ENCODE measurements at places on chromosomes 11 and 22.

- DNase-seq, result no peak
Observed at GRCh38 chr11:129346916-129347315, 28.7 kb upstream of the BARX2 start.

DNA sequence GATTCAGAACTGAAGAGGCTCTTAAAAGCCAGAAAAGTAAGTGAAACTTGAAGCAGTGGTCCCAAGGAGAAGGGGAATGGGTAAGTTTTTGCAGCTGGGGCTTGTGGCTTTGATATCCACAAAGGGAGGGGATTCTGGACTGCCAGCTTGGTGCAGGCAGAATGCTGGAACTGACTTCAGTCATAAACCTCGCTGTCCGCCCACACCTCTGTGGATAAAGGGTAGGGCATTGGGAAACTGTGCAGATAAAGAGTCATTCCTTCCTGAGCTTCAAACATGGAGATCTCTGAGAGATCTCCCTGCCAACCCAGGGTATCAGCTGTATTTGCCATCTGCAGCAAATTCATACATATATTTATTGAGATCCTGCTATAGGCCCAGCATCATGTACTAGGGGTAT lies 124.3 kb upstream of the OR9Q1 start:
- no peak for DNase-seq

DNA sequence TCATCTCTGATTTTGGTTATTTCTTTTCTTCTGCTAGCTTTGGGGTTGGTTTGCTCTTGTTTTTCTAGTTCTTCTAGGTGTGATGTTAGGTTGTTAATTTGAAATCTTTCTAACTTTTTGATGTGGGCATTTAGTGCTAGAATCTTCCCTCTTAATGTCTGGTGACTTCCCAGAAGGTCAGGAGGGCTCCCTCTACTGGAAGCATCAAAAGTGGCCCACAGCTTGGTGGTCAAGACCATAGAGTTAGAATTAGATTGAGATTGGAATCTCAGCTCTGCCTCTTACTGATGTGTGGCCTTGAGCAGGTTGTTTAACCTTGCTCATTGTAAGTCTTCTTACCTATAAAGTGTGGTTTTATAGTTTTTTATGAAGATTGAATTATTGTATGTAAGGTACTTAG lies 99.3 kb downstream of the FDX1 start:
- no peak for DNase-seq

- DNase-seq, result no peak
Observed at GRCh38 chr11:10599388-10600175, 31.1 kb upstream of the LYVE1 start.

DNA sequence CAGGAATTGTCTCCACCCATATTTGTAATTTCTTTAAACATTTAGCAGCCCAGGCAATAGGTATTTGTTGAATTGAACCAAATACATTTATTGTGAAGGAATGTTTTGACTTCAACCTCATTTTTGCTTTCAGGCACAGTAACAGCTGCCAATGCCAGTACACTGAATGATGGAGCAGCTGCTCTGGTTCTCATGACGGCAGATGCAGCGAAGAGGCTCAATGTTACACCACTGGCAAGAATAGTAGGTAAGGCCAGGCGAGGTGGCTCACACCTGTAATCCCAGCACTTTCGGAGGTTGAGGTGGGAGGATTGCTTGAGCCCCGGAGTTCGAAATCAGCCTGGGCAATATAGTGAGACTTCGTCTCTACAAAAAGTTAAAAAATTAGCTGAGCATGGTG lies 20.9 kb downstream of the ACAT1 start:
- no peak for DNase-seq

DNA sequence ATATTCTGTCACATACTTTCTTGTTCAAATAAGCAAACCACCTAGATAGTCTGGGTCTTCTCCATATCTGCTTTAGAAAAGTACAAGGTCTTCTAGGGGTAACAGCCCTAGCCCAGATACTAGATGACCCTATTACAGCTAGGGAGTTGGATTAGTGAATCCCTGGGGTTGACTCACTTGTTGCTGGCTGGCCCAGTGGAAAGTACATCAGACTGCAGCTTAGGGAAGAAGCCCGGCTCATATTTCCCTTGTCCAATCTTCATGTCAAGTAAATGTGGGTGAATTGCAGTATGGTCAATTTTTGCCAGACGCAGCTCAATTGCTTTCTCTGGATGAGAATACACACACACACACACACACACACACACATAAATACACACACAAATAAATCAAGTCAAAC lies 79.1 kb upstream of the SCUBE2 start:
- DNase-seq, result no peak

GRCh38 chr11:33894398-33894746 lies 2.5 kb upstream of the LMO2 start:
- DNase-seq, result no peak

GRCh38 chr11:126039485-126040271 lies 23.0 kb downstream of the CDON start:
- no peak for DNase-seq

DNA sequence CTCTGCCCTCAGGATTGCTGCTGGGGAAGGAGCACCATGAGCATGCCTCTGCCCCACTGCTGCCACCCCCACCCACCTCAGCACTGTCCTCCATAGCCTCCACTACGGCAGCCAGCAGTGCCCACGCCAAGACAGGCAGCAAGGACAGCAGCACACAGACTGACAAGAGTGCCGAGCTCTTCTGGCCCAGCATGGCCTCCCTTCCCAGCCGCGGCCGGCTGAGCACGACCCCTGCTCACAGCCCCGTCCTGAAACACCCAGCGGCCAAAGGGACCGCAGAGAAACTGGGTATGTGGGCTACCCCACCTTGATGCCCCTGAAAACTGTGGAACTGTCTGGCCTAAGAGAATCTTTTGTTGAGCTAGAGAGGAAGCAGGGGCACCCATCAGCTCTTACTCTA lies 101.0 kb downstream of the AMOTL1 start:
- DNase-seq, result no peak

DNA sequence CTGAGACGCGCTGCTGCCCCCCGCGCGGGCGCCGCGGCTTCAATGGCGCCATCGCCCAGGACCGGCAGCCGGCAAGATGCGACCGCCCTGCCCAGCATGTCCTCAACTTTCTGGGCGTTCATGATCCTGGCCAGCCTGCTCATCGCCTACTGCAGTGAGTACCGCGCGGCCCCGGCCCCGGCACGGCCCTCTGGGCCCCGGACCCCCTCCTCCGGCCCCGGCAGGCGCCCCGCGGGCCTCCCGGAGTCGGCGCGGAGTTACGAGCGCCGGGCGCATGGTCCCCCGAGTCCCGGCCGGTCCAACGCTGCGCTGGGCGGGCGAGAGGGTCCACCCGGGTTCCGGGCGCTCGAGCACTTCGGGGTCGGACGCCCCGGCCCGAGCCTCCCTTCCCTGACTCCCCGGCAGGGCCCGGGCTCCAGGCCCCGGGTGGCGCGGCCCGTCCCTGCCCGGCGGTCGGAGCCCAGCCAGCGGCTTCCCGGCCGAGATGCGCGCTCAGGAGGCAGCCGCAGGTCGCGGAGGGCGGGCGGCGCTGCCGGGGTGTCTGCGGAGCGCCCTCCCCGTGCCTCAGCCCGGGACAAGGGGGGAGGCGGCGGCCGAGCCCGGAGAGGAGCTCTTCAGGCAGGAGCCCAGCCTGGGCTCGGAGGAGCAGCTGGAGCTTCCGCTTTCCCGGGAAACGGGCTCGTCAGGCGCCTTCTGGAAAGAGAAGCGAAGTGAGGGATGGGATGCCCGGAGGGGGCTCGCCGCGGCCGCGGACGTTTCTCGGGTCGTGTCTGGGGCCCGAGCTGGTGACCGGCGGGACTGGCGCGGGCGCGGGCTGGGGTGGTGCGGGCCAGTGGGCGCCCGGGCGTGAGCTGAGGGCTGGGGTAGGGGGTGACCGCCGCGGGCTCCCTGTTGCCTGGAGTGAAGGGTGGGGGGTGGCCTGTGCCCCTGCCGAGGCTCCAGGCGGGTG lies 1337.8 kb downstream of the BRD1 start:
- DNase-seq, result no peak

DNA sequence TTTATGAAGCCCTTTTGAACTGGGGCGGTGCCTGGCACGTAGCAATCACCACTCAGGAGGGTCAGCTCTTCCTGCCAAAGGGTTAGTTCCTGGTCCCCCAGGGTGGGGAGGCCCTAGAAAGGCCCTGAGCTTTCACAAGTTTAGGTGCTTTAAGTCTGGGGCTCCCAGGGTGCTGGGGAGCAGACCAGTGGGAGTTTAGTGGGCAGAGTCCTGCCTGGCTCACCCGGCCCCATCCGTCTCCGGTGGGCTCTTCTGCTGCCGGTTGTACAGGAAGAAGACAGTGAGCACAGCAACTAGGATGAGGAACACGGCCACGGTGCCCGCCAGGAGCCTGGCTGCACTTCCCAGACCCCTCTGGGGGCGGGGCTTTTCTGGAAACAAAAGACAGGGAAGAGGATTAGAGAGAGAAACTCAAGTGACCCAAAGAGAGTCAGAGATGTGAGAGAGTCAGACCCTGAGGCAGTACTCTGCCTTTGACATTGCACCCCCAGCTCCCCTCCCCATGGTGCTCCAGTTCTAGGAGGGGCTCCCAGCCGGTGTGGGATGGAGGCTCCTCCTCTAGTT lies 89.3 kb downstream of the NECTIN1 start:
- DNase-seq, result no peak

- no peak for DNase-seq
Observed at GRCh38 chr11:45906096-45906682, 882 bp downstream of the FREY1 start.

GRCh38 chr11:66052664-66052982 lies 459 bp downstream of the SF3B2 start:
- DNase-seq, result no peak

DNA sequence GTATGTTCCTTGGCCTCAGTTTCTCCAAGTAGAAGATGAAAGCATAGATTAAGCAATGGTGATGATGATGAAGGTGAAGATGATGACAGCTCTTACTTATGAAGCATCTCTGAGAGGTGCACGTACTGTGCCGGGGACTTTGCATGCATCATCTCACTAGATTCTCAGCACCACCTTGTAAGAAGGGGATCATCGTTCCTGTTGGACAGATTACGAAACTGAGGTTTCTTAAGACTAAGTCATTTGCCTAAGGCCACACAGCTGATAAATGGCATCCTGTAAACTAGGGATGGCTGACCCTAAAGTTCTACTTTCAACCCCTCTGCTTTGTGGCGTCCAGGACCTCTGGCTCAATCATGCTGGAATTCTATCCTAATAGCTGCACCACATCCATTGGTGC lies 8.7 kb downstream of the MS4A15 start:
- DNase-seq, result no peak

DNA sequence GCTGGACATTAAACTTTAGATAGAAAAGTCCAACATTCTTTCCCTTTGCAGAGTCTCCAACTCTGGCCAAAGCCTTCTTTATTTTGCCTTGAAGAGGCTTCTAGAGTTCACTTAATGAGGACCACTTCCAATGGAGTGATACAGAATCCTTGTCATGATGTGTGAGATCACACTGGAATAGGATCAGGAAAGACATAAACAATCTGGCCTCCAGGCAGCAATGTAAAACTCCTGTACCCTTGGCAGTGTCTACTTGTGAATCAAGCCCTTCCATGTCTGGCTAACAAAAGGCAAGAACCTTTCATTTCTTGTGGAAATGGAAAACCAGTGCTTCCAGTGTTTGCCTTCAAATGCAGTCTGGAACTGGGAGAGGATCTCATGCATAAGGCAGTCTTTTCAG lies 56.5 kb upstream of the FIBIN start:
- DNase-seq, result no peak

Data from central memory CD4-positive, alpha-beta T cell (primary cell).